Left ventricle myocardium inferior (tissue), 1 donor: ENCODE measurements at places on chromosomes 1 and 21. TPM values are rescaled to one million over a fixed set of nuclear protein-coding genes. Genes with fewer than 3 reads are reported as not detected.

GRCh38 chr1:192936313-192937018 is 122.7 kb downstream of the UCHL5 start:
- H3K4me1 ChIP-seq = no peaks in the 10 kb centered on the region
- H3K27ac ChIP-seq = no peak overlapping the region
- no peak for DNase-seq
- no peak overlapping the region for H3K4me3 ChIP-seq
- H3K27me3 ChIP-seq = no peaks in the 10 kb centered on the region
- H3K36me3 ChIP-seq = no peaks in the 10 kb centered on the region

DNA sequence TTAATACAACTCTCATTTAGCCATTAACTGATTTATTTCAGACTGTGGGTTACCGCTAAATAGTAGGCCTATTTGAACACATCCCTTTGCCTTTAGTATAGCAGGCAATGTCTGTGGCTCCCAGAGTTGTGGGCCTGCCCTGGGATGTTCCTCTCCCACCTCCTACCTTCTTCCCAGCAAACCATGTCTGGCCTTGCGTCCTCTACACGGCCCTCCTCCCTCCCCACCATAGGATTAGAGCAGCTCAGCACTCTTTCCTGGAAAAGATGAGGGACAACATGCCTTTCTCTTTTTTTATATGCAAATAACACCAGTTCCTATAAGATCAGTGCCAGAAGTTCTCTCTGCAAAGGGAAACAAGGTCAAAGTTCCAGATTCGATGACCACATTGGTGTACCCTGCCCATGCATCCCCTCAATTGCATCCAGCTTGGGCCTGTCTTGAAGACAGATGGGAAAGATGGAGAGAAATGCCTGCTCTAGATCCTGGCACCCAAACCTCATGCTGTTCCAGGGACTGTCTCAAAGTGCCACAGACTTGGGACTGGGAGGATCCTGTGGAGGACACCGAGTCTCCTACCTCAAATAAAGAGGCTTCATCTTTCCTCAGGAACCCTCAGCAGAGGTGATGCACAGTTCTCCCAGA is 57.2 kb downstream of the CD46 start:
- peak overlapping the region; percentile 9 for H3K4me3 ChIP-seq
- DNase-seq = no peak
- H3K4me1 ChIP-seq = peaks cover 100% of the 10 kb centered on the region
- H3K36me3 ChIP-seq = peaks cover 97% of the 10 kb centered on the region
- H3K27me3 ChIP-seq = no peaks in the 10 kb centered on the region

DNA sequence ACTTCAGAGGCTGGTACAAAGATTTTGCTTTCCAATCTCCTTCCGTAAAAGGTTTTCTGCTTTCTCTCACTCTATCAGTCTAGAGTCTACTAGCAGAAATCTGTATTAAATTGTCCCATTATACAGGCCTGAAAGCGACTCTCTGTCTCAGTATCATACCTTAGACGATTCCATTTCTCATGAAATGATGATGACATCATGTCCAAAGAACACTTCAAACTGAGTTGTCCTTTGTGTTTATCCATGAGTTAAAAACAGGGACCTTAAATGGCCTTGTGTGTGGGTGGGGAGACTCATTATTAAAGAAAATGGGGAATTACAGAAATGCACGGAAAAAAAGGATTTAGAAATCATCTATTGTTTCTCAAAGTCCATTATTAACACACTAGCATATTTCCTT is 21.0 kb upstream of the SLC44A3 start:
- H3K36me3 ChIP-seq = no peaks in the 10 kb centered on the region
- H3K27ac ChIP-seq = no peak overlapping the region
- no peak for DNase-seq
- peaks cover 65% of the 10 kb centered on the region for H3K4me1 ChIP-seq
- no peak overlapping the region for H3K4me3 ChIP-seq

ELOA gene
- total RNA-seq = 29.1 TPM

CYP4X1 gene
- 2.1 TPM for total RNA-seq

ATF3 gene
- 20.0 TPM for total RNA-seq

ACOT11 gene
- 64.8 TPM for total RNA-seq
